Renal cortical epithelial cell (primary cell): ENCODE measurements at places on chromosomes 11 and 22.

DNA sequence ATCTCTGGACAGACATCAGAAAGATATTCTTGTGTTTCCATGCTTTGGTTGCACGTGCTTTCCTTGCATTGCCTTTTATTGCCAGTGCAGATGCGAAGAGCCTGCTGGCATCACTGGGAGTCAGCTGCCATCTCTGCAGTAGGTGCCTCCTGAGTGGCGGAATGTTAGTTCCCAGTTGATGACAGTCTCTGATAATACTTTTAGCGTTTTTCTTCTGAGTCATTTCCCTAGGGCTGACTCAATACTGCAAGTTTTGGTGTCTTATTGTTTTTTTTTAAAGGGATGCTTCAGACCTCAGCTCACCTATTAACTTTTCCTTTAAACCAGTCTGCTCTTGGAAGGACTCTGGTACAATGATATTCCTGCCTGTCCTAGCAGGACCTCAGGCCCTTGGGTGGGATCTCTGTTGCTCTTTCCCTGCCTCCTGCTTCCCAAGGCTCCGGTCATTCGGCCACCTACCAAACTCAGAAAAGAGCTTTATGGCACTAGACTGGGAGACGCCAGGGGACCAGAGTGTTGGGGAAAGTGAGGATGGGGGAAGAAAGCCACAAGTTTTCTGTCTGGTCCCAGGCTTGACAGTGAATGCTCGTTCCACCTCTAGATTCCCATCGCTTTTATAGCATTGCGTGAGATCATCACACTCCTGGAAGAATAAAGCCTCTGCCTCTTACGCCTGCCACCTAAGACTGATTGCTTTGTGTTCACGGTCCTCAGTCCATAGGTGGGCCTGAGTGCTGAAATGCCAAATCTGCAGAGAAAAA lies 308.7 kb downstream of the DDX10 start:
- DNase-seq = peak; percentile 87

DNA sequence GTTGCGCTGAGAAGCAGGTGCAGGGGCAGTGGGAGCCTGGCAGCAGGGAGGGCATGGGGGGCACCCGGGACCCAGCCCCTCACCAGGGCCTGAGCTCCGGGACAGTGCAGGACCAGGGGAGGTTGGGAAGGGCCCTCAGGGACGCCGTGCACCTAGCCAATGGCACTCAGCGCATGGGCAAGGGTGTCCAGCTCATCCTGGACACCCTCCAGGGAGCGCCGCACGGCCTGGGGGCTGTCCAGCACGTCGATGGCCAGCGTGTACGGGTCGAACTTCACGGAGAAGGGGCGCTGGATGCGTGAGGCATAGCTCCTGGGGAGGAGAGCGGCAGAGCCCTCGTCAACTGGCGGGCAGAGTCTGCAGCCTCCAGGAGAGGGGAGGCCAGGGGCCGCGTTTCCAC lies 3.1 kb upstream of the INS start:
- DNase-seq = no peak

DNA sequence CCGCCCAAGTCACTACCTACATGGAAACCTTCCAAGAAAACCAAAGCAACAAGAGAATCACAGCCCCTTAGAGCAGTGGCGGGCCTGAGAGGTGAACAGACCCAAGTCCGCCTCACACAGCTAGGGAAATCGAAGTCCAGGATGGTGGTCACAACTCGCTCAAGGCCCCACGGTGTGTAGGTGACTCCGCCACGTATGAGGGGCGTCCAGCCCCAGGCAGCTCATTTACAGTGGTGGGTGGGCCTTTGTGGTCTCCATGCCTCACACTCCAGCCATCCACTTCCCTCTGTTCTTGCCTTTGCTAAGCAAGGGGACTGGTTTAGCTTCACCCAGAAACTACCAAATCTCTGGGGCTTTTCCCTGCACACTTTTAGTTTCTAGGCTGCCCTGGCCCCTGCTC lies 9.7 kb upstream of the TCF20 start:
- DNase-seq = no peak

DNA sequence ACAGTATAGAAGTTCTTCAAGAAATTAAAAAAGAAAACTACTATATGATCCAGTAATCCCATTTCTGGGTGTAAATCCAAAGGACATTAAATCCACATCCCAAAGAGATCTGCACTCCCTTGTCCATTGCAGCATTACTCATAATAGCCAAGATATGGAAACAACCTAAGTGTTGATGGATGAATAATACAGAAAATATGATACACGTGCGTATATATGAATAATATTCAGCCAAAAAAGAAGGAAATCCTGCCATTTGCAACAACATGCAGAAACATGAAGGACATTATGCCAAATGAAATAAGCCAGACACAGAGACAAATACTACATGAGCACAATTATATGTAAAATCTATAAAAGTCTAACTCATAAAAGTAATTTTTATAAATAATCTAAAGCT lies 306.3 kb upstream of the ANO3 start:
- DNase-seq = no peak

GRCh38 chr11:93983542-93984195 lies 37.5 kb upstream of the HEPHL1 start:
- no peak for DNase-seq

GRCh38 chr11:122782222-122782621 lies 56.1 kb upstream of the CRTAM start:
- DNase-seq = no peak

DNA sequence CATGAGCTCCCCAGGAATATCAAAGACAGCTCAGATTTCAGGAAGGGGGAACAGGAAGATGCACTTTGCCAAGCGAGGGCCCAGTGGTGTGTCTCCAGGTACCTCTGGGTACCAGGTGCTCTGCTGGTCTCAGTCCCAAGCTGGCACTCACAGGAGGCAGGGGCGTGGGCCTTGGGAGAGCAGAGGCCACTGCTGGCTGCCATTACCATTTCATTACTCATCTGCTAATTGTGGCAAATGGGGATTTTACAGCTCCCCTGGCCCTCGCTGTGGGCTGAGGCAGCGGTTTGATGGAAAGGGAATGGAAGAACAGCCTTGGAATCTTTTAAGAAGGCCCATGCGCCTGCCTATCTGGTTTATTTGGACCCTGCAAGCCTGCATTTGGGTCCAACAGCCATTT lies 192.0 kb upstream of the NAV2 start:
- no peak for DNase-seq
